ENCODE measurements at places on chromosomes 11 and 22. TPM values are rescaled to one million over a fixed set of nuclear protein-coding genes. Genes with fewer than 3 reads are reported as not detected.

DNA sequence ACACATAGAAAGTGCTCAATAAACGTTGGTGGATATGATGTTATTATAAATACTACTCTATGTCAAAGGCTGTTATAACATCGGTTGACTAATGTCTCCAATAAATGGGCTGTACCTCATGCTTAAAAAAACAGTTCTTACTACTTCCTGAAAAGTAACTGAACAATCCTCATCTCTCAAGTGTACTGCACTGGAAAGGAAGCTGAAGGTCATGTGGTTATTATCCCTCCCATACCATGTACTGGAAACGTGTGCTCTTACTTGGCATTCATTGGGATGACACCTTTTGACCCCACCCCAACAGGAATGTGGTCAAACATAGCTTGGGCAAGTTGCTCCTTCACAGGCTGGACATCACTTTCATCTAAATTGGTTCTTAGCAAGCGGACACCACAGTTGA, 10.6 kb downstream of the RTCB start:
- no peak for DNase-seq

Gene NEAT1
- 308 TPM for total RNA-seq

DNA sequence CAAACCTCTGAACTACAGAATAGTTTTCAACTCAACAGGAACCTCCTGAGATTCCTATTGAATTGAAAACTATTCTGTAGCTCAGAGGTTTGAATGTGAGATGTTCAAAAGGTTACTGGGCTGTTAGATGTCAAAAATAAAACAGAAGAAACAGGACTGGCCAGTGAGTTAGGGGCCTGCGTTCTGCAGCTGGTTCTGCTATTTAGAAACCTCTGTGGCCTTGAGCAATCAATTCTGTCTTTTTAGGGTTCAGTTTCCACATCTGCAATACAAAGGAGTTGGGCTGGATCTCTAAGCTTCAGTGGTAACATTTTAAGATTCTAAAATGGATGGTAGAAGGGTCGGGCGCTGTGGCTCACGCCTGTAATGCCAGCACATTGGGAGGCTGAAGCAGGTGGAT, 55.8 kb downstream of the CLMP start:
- no peak for DNase-seq

- DNase-seq, result no peak
These were observed 6.9 kb downstream of the MCAT start for GRCh38 chr22:43136255-43136654.

DNA sequence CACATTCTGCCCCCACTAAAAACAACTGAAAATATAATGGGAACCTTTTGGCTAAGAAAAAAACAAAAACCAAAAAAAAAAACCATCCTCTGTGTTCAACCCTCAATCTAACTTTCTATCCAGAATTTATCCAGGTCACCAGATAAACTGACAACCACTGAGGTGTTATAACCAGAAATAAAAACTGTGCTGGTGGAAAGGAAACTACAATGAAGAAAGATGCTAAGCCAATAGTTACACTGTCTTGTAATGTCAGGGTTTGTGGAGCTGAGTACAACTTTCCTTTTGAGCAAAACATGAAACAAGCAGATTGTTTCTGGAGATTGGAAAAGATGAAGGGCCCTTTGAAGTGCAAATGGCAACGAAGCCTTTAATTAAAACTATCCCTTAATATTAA, 50.8 kb downstream of the PRDM10 start:
- no peak for DNase-seq

Gene MRGPRD
- total RNA-seq, result not detected

Gene NNMT
- total RNA-seq, result 26.7 TPM

- DNase-seq, result no peak
These were observed 31.6 kb downstream of the NTM start for GRCh38 chr11:131402040-131402439.

DNA sequence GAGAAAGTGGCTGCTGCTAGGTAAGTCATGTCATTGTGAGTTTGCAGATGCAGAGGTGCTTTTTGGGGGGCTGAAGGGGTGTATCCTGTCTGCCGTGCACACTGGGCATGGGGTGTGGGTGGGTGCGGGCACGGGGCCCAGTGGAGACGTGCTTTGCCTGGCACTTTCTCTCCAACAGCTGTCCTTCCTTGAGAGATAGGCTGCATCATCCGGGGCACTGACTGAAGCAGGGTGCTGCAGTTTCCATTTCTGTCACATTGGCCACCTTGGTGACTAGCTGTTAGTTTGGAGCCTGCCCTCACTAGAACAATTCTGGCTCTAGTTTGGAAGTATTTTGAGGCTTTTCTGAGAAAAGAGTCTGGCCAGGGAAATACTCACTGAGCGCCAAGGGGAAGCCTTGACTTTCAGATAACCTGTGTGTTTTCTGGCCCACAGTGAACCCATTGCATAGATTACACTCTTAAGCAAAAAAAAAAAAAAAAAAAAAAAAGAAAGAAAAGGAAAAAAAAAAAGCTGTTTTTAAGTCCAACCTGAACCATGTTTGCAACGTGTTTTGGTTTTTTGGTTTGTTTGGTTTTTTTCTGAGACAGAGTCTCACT, 219.2 kb downstream of the NAV2 start:
- DNase-seq, result no peak

Gene CRYBA4
- total RNA-seq, result not detected

Gene DPAGT1
- 10.4 TPM for total RNA-seq

- peak; percentile 28 for DNase-seq
These were observed 37.9 kb upstream of the PRR5 start for GRCh38 chr22:44664149-44664548.

Gene MYEOV
- total RNA-seq, result 4.2 TPM
